ENCODE measurements at places on chromosomes 2 and 18.

- DNase-seq = no peak
These were observed 8.6 kb upstream of the DSC1 start for GRCh38 chr18:31171144-31171839.

GRCh38 chr2:174076040-174076439 lies 110.9 kb upstream of the SP3 start:
- DNase-seq = no peak

- peak; percentile 46 for DNase-seq
These were observed 7.0 kb downstream of the INHBB start for GRCh38 chr2:120352696-120353590.

DNA sequence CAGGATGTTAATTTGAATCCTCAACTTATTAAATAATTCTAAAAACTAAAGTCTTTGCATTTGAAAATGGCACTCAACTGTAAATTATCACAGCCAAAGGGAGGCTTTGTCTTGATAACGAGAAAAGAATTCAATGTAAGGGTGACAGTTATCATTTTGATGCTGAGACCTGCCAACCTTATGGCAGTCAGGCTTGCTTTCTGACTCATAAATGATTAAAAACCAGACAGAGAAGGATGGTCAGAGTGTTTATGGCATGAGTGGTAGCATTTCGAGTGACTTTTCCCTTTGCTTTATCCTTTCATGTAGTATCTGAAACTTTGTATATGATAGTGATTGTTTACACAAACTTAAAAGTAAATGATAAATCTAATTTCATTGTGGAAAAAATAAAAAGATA lies 53.9 kb upstream of the EPC2 start:
- no peak for DNase-seq

DNA sequence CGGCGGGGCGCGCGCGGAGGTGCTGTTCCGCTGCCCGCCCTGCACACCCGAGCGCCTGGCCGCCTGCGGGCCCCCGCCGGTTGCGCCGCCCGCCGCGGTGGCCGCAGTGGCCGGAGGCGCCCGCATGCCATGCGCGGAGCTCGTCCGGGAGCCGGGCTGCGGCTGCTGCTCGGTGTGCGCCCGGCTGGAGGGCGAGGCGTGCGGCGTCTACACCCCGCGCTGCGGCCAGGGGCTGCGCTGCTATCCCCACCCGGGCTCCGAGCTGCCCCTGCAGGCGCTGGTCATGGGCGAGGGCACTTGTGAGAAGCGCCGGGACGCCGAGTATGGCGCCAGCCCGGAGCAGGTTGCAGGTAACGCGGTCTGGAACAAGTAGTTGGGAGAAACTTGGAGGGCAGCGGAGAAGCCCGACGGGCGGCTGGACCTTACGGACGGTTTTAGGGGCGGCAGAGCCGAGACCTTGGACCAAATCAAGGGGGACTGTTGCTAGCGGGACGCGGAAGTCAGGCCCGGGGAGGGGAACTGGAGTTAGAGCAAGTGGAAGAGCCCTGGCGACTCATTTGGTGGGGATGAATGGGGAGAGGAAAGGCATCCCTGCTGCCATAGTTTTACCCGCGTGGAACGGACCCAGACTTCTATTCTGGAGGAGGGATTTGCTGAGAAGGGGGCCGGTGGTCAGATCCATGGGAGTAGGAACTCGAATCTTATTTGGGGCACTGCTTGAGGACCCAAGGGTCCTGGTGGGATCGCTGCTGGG lies 573 bp downstream of the IGFBP2 start:
- no peak for DNase-seq

GRCh38 chr18:37484983-37485834 lies 80.4 kb downstream of the CELF4 start:
- peak; percentile 79 for DNase-seq

- DNase-seq = no peak
These were observed 7.6 kb downstream of the FZD5 start for GRCh38 chr2:207762146-207762545.

DNA sequence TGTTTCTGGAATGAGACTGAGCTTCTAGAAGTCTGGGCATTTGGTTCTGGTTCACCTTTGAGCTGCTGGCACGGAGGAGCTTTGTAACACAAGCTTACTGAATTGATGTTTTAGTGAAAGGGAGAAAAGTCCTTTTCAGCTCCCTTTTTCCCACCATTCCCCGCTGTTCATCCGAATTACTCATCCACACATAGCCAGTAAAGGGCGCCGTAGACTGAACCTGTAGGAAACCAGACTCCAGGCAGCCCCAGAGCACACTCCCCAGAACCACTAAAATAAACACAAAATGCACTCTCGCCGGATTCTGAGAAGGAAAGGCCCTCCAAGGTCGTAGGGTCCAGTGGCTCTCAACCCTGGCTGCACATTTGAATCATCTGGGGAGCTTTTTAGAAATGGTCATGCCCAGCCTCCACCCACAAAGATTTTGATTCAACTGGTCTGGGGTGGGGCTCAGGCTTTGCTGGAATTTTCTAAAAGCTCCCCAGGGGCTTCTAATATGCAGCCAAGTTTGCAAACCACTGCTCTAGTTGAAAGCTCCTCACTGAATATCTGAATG lies 29.6 kb downstream of the TCF7L1 start:
- DNase-seq = no peak

GRCh38 chr18:24913507-24914170 lies 438.3 kb downstream of the ZNF521 start:
- no peak for DNase-seq

DNA sequence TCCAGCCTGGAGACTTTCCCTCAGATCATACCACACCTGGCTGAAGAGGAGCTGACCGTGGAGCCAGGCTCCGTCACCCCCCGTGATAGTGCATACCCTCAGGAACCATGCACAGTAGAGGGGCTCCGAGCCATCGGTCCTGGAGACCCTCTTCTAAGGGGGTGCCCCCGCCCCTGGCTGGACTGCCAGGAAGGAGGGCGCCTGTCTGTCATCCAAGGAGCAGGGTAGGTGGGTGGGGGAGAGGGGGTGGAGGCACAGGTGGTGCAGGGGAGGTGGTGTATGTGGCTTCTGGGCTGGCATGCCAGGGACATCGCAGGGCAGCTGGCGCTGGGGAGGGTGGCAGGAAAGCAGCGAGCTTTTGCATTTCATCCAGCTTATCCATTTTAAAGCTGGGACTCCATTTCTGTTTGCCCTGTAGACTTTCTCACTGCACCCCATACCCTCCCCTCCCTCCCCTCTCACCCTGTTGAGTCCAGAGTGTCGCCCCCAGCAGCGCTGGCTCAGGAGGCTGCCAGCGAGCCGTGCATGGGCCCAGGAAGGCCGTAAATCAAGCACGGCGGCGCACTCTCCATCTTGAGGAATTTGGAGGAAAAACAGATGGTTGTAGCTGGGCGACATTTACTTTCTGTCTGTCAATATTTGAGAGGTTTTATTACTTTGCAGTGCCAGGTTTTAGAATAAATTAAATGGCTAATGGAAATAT lies 56.2 kb upstream of the HS6ST1 start:
- DNase-seq = no peak

DNA sequence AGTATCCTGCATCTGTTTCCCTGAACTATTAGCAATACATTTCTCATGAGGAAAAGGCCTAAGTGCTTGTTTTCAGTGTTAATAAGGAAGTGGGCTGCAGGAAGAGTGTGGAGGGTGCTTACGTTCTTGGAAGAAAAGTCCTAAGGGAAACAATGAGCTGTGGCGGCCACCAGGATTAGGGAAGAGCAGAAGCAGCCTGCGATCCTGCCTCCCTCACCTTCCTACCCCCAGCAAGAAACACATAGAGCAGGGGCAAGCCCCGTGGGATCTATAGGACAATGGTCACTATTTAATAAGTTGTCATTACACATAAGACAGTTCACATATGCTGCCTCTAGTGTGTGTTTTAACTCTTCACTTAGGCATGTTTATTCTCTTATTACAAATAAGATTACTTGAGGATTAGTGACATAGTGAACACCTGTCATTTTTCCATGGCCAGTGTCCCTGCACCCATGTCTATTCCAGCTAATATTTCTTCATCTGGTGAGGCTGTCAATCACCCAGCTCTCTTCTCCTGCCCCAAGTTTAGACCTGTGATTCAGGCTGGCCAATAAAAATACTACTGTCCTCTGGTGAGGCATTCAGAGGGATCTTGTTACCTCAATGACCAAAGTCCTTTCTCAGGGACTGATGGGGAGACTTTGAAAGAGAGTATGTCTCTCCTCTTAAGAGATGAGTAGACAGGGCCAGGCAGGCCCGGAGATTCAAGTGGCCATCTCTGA lies 510.9 kb upstream of the CELF4 start:
- no peak for DNase-seq

DNA sequence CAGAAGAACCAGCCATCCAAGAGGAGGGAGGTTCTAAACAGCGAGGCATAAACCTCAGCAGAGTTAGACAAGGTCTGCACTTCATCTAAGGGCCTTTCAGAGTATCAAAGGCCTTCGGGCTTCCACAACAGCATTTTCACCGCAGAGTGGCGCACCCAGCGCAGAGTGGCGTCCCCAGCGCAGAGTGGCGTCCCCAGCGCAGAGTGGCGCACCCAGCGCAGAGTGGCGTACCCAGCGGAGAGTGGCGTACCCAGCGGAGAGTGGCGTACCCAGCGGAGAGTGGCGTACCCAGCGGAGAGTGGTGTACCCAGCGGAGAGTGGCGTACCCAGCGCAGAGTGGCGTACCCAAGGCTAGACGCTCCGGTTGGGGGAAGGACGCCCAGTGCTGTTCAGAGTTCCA lies 137.9 kb downstream of the ZNF516 start:
- DNase-seq = no peak

- no peak for DNase-seq
These were observed 516.2 kb upstream of the MYT1L start for GRCh38 chr2:2847209-2847676.

DNA sequence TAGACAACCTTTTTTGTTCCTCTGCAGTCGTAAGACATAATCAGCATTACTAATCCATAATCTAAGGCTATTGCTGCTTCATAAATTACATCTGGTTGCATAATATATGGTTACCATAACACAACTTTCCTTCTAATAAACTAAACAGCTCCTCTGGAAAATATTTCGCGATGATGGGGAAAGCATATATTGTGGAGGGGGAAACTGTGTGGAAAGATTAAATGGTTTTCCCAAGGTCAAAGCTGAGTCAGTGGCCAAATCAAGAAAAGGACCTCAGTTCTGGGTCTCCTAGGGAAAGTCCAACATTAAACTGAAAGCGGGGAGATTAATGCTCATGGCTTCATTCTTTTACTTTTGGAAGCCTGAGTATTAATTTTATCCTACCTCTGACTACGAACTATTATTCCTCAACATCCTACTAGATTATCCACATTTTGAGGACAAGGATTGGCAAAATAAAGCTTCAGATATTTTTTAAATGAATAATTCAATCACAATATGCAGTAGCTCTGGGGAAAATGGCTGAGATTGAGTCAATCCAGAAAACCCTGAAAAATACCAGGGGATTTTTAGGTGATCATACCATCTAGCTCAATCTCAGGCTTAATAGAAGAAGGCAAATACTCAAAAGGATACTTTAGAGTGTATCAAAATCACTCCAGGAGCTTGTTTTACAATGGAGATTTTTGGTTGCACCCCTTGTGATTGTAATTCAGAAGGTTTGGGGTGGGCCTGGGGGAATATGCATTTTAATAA lies 33.8 kb upstream of the STK17B start:
- no peak for DNase-seq

- no peak for DNase-seq
These were observed 3.2 kb downstream of the MARS2 start for GRCh38 chr2:197708331-197708730.

GRCh38 chr18:46587600-46587999 lies 69.4 kb downstream of the LOXHD1 start:
- no peak for DNase-seq
